Renal cortex interstitium (tissue), 15 donors: ENCODE measurements at places on chromosomes 5 and 9.

- DNase-seq = no peak
These were observed 60.7 kb downstream of the MAT2B start for GRCh38 chr5:163565931-163566608.

DNA sequence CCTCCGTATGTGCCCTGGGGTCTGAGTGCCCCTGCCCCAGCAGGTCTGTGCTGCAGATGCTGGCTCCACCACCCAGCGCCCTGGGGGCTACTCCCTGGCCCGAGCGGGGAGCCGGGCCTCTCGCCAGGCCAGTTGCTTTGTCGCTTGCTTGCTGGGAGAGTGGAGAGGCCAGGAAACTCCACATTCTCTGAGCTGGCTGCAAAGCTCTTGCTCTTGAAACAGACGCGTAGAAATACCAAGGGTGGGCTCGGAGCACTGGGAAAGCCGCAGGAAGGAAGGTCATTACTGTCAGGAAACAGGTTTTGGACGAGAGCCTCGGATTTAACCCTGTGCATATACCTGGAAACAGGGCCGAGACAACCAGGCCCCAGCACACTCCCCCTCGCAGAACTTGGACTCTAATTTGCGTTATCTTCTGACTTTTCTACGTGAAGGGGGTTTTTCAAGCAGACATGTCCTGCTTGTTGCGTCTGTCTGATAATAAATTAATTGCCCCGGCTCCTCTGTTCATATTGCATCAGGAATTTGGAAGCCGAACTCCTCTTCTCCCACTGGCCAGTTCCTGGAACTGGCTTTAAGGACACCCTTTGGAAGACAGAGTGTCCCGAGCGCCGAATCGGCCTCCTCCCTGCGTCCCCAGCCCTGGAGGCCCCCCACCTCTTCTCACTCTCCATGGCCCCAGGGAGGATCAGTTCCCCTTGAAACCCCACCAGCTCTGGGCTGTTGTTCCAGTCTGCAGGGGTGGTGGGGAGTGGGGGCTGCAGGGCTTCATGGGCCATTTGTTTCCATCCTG is 11.2 kb downstream of the ADAMTSL2 start:
- DNase-seq = no peak

- DNase-seq = no peak
These were observed 129.7 kb upstream of the PCA3 start for GRCh38 chr9:76634356-76635054.

- DNase-seq = no peak
These were observed 133.7 kb downstream of the NUDT12 start for GRCh38 chr5:103428923-103429322.

DNA sequence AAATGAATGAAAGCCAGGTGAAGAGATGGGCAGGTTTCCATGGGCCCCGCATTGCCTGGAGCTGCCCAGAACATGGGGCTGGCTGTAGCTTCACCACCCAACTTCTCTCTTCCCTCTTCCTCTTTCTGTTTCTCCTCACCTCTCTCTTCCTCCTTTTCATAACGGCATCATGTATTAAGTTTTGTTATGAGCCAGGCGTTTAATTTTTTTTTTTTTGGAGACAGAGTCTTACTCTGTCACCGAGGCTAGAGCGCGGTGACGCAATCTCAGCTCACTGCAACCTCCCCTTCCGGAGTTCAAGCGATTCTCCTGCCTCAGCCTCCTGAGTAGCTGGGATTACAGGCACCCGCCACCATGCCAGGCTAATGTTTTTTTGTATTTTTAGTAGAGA is 13.0 kb upstream of the SPINK4 start:
- no peak for DNase-seq

- DNase-seq = no peak
These were observed 6.8 kb downstream of the NNT start for GRCh38 chr5:43609752-43610151.

DNA sequence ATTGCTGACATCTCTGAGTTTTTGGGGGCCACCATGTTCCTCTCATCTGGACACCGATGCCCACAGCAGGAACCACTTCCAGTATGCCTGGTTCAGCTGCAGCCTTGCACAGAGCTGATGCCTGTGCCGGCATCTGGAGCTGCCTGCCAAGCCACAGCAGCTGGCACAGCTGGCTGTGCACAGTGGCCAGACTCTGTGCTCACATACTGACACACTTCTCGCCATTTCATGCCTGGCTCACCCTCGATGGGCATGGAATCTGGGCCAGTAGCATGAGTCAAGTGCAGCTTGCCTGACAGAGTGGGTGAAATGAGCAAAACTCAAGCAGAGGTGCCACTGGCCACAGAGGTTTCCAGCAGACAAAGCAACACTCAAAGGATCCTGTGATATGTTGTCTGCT is 863.4 kb downstream of the DNAH5 start:
- no peak for DNase-seq

- no peak for DNase-seq
These were observed 58.7 kb downstream of the ZNF354C start for GRCh38 chr5:179118756-179119414.

GRCh38 chr9:88661759-88662158 is 126.8 kb downstream of the NXNL2 start:
- no peak for DNase-seq

- DNase-seq = peak; percentile 71
These were observed at the start of gene ELOVL7 for GRCh38 chr5:60843936-60844905. Gene ELOVL7 (minus strand): TSS chr5:60844269. CDS start chr5:60787397, 56,872 bp downstream.

DNA sequence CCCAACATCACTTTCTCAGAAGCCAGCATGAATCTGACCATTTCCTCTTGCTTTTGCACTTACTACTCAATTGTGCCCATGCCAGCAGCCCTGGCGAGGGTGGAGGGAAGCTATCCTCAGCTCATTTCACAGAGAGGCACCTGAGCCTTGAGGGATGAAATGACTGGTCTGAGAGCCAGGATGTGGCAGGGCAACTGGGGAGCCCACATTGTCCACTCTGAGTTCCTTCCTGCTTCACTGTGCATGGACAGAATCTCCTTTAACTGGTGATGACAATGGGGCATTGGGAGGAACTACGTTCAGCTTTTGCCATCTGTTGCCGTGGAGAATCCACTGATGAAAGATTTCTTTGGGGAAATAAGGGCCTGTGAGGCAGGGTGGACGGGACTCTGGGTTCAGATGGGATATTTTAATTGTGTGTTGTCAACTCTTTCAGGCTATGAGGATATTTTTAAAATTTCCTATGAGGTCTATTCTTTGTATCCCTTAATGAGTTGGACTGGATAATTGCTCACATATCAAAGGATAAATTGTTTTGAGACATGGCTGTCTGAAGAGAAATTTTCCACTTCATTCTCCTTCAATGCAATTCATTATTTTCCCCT is 78.3 kb downstream of the TNC start:
- DNase-seq = no peak

DNA sequence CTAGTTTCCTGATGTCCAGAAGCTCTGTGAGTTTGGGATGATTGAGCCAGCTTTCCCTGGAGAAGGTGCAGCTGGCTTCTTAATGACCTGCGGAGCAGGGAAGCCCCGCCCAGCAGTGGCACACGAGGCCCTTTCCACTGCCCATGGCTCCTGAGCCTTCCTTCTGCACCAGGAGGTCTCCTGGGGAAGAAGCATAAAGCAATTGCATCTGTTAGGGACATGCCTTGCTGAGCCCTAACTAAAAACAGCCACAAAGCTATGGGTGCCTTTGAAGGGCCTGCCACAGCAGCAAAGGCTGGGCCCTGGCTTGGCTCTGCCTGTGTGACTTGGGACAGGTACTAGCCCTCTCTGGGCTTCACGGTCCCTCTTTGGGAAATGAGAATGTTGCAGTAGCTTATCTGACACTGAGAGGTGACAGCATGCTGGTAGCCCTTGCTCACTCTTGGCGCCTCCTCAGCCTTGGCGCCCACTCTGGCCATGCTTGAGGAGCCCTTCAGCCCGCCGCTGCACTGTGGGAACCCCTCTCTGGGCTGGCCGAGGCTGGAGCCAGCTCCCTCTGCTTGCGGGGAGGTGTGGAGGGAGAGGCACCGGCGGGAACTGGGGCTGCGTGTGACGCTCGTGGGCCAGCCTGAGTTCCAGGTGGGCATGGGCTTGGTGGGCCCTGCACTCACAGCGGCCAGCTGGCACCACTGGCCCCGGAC is 218.4 kb downstream of the FSTL4 start:
- no peak for DNase-seq

GRCh38 chr9:84974855-84975254 is 305.3 kb downstream of the NTRK2 start:
- no peak for DNase-seq

DNA sequence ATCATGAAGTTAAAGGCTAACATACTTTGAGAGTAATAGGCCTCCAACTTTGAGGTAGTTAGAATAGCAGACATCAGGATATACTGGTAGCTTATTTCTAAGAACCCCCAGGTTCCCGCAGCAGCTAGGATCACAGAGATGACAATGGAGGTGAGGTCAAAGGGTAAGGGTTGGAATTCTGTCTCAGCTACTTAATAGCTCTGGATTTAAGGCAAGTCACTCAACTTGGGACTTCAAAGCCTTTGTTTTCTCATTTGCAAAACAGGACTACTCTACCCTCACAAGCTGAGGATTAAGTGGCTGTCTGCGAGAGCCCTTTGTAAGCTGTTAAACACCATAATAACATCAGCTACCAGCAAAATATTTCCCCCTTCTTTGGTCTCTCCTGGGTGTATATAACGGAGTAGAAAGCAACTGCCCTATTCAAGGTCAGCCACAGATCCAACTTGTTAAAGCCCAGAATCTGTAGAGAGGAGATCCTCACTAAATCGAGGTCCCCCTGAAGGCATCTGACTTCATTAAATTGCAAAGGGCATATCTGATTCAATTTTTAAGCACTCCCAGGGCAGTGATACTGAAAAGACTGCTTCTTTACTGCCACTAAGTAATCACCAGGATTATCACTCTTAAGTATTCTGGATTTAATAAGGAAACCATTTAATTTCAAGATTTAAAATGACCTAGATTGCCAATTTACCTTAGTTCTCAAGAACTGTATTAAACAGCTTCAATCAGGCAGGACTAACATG is 104.7 kb downstream of the DCP2 start:
- DNase-seq = no peak

DNA sequence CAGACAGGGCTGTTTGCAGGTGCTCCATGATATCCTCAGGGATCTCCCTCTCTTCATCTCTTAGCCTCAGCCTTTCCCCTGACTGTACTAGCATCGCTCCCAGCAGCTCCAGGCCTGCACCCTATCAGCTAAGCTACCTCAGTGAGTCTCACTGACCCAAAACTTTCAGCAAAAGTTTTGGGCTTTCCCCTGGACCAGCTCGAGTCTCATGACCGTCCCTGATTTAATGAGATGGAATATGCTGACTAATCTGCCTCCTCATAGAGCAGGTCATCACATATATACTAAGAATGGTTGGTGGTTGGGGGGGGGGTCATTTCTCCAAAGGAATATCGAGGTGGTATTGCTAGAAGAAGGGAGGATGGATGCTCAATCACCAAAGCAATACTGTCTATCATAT is 151.5 kb downstream of the NR3C1 start:
- no peak for DNase-seq

DNA sequence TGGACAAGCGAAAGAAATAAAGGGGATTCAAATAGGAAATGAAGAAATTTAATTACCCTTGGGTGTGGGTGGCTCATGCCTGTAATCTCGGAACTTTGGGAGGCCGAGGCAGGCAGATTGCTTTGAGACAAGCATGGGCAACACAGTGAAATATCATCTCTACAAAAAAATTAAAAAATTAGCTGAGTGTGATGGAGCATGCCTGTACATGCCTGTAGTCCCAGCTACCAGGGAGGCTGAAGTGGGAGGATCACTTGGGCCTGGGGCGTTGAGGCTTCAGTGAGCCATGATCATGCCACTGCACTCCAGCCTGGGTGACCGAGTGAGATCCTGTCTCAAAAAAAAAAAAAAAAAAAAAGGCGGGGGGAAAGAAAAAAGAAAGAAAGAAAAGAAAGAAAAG is 4.0 kb upstream of the RCL1 start:
- DNase-seq = no peak

DNA sequence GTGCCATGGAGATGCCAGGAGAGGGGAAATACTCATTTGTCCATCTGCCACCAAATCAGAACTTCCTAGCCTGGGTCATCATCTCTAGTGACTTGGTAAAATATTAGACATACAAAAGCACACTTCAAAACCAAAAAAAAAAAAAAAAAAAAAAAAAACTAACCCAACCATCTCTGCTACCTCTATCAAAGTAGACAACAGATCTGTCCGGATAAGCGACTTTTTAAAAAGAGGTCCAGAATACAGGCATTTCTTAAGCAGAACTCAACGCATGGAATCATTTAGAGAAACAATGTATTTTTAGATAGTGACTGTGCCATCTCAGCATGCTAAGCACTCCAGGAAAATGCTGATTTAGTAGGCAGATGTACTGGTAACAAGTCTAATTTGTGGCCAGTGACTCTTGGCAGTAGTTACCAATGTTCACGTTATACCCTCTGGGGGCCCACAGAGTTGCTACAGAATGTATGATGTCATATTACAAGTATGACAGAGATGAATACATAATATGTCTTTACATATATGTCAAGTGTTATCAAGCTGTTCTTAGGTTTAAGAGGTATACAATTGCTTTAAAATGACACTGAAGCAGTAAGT is 107.8 kb downstream of the SMIM23 start:
- no peak for DNase-seq

GRCh38 chr5:37391591-37391990 is 12.5 kb downstream of the WDR70 start:
- no peak for DNase-seq

DNA sequence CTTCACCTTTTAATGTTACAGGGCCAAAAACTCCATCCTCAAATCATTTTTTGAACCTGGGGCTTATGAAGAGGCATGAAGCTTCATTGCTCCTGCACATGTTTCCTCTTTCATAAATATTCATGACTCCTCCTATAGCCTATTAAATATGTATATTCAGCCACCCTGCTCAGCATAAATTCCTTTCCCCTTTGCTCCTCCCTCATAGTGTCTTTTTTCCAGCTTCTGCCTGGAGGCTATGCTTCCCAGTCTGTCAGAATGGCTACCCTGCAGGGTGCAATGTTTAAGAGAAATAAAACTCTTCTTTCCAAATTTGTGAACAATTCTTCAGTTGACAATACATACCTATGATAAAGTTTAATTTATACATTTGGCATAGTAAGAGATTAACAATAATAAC is 1082.9 kb upstream of the CDH18 start:
- DNase-seq = no peak

DNA sequence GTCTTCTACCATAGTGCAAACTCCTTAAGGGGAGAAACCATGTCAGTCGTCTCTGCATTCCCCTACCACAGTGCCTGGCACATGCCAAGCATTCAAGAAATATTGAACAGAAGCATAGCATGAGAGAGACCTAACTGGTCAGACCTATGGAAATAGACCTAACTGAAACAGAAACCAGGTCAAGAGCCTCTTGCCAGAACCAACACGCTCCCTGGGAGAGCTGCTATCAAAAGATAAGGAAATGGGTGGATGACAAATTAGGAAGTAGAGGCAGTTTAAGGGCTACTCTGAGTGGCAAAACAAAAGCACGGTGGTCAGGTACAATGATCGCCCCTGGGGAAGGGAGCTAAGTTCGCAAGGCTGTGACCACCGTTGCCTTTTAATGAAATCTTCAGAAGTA is 66.0 kb upstream of the SMIM15 start:
- no peak for DNase-seq
